Activated naive CD4-positive, alpha-beta T cell treated with anti-CD3 and anti-CD28 coated beads, Interleukin-2, amount 50 U/mL, for 72 hours (primary cell): ENCODE measurements at places on chromosomes 11 and 22. TPM values are rescaled to one million over a fixed set of nuclear protein-coding genes. Genes with fewer than 3 reads are reported as not detected.

Gene SLC43A1
- 11.4 TPM for total RNA-seq

Gene STIM1
- 88.8 TPM for total RNA-seq

Gene OR51I1
- not detected for total RNA-seq

Gene MRGPRX3
- total RNA-seq = not detected

Gene SEC14L6
- total RNA-seq = not detected

Gene PAX6
- total RNA-seq = 0.39 TPM

Gene FGF4
- not detected for total RNA-seq

Gene OR51B6
- not detected for total RNA-seq

Gene DLG2
- total RNA-seq = 4.2 TPM

Gene KRTAP5-2
- total RNA-seq = not detected

Gene TUBA8
- total RNA-seq = 1.1 TPM

Gene MS4A12
- not detected for total RNA-seq

Gene MUC5AC
- not detected for total RNA-seq

Gene LYVE1
- not detected for total RNA-seq

Gene CHEK1
- 112 TPM for total RNA-seq

Gene AQP11
- 0.19 TPM for total RNA-seq

Gene SCGB2A2
- total RNA-seq = not detected

Gene PARVG
- 85.1 TPM for total RNA-seq

Gene APOL5
- not detected for total RNA-seq

Gene KCNA4
- not detected for total RNA-seq

Gene ROBO4
- total RNA-seq = not detected

Gene HEPHL1
- not detected for total RNA-seq

Gene LIF
- 68.9 TPM for total RNA-seq
